Right forelimb (tissue), 1 donor: ENCODE measurements at places on chromosomes 12 and 14.
A peak's percentile ranks its signal among the peaks of the same experiment; 100 is the strongest.

- no peak for DNase-seq
Observed at GRCh38 chr12:46839232-46839631, 13.4 kb upstream of the SLC38A4 start.

GRCh38 chr14:55843718-55844403, 263.9 kb downstream of the KTN1 start:
- no peak for DNase-seq

- DNase-seq, result no peak
Observed at GRCh38 chr14:61483476-61483875, 162.1 kb downstream of the PRKCH start.

DNA sequence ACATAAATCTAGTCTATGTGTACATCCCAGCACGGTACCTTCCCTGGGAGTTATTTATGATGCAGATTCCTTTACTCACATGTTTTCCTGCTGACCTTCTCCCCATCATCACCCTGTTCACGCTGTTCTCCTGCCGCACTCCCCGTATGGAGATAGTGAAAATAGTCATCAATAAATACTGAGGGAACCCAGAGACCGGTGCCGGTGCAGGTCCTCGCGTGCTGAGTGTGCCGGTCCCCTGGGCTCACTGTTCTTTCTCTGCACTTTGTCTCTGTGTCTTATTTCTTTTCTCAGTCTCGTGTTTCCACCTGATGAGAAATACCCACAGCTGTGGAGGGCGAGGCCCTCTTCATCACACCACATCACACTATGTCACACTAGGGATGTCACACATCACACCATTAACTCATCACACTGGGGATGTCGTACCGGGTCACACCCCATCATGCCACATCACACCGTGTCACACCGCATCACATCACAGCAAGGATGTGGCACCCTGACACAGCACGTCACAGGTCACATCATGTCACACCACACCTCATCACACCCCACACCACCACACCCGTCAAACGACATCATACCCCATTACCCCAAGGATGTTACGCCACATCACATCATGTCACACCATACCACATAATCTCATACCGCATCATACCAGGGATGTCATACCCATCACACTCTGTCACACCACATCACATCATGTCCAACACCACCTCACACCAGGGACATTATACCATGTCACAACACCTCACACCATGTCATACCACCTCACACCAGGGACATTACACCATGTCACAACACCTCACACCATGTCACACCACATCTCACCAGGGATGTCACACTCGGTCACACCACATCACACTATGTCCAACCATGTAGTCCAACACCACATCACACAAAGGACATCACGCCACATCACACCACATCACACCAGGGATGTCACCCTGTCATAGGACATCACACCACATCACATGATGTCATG, 207.0 kb downstream of the TMEM121 start:
- DNase-seq, result no peak

GRCh38 chr12:116761499-116761898, 23.4 kb downstream of the RNFT2 start:
- no peak for DNase-seq

DNA sequence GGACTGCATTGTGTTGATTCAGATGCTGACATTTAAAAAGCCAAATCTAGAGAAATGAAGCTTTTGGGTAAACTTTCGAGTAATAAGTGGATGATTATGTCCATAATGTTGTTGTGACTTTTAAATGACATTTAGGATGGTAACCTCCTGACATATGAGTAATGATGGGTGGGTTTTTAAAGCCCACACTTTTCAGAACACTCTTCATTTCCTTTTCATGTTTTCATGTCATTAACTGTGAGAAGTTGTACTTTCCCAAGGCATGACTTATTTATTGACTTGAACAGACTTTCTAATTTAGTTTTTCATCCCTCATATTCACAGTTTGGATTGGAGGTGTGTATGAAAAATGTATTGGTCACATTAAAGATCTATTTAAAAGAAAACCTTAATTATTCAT, 35.5 kb downstream of the RGS6 start:
- DNase-seq, result no peak

GRCh38 chr14:77203611-77204458, 22.2 kb downstream of the TMEM63C start:
- no peak for DNase-seq

DNA sequence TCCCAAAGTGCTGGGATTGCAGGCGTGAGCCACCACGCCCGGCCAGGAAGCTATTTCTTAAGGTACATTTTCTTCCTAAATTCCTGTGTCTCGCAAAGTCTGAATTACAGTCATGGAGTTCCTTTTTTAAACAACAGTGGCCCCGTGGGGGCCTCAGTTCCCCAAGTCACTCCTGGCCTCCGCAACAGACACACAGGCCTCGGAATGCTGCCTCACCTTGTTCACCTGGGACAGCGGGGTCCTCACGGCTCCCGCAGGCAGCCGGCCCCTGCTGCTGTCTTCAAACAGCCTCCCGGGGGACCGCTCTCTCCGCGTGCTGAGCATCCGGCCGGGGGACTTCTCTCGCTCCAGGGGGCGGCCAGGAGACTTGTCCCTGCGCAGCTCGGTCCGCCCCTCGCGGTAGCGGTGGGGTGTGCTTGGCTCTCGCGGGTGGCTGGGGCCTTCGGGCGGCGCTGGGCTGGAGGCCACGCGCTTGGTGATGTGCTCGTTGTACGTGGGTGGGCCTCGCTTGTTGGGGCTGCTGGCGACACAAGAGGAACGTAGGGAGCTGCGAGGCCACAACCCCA, 22.1 kb downstream of the PRKAB1 start:
- DNase-seq, result no peak

- no peak for DNase-seq
Observed at GRCh38 chr14:35643513-35643912, 109.5 kb downstream of the INSM2 start.

DNA sequence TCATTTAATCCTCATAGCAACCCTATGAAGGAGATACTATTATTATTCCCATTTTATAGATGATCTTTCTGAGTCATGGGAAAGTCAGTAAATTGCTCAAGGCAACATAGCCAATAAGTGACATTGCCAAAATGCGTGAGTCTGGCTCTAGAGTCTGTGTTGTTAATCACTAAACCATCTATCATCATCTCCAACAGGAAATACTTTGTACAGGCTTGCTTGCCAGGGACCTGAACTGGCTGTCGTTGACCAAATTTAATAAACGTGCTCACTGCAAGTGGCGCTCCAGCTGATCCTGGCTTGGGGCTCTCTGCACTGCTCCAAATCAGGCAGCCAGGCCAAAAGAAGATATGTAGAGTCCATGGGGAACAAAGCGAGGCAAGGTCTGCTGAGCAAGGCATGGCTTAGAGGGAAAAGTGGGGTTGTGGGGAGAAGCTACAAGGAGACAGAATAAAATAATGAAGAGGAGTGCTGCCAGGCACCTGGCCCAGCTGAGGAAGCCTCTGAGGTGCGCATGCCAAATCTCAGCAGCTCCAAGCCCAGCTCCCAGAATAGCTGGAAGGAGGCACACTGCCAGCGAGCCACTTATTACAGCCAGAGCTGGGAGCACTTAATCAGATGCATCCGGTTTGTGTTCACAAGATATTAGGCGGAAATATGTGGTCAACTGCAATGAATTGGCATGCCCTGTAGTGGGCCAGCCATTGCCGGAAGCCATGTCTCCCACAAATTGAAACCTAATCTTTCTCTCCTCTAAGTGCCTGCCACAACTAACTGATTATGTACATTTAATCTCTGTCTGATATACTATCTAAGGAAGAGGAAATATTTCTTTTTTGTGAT, 43.3 kb upstream of the PTPRO start:
- peak; percentile 73 for DNase-seq

DNA sequence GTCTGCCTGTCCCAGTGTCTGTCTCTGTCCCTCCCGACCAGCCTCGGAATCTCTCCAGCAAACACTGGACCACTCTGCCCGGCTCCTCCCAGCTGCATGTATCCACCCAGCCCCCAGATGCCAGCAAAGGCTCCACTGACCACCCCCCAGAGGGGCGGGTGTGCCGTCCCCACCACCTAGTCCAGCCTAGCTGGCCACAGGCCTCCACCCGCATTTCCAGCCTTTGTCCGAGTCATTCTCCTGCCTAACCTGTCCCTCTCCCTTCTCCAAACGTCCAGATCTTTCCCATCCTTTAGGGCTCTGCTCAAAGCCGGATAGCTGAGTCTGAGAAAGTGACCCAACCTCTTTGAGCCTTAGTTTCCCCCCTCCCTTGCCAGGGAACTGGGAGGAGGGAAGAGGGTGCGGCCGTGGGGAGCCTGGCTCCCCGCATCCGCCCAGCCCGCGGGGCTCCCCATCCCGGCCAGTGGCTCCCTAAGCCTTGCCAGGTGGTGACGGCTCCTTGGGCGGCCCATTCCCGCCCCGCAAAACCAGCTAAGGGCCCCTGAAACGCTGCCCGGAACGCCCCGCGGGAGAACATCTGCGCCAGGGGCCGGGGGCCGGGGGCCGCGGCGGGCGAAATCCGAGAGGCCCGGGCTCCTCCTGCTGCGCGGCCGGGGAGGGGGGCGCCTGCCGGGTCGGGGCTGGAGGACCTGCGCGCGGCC, 34.6 kb upstream of the ANKRD9 start:
- DNase-seq, result peak; percentile 86

DNA sequence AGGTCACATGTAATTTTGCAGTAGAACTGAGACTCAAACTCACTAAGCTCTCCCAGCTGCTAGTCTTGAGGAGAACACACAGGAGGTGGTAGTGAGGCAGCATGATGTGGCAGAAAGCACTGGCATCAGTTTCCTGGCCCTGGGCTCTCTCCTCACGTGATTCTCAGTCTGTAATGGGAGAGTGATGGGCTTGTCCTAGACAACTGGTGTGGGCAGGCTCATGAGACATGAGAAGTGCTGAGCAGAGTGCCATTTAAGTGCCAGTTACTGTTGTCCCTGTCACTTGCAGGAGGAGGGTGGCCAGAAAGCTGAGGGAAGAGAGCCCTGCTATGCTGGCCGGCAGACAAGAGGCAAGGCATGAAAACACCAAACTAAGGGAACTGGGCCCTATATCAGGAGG, 48.5 kb upstream of the OVCH1 start:
- no peak for DNase-seq

GRCh38 chr12:64457032-64457431, 5.1 kb downstream of the TBK1 start:
- no peak for DNase-seq

DNA sequence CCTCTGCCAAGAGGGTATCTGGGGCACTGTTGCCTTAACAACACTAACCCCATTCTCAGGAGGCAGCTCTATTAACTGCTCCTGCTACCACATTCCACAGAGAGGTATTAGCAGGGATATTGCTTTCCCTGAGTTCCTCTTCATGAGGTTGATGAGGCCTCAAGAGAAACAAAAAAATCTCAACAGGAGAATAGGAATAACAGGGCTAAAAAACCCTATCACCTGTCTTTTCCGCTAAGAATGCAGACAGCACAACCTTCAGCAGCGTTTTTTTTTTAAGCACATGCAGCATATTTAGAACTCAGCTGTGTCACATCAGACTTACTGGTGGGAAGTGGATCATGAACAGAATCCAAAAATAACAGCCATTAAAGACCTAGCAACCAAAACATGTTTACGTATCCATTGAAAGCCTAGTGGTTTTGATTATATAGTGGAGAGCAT, 29.2 kb downstream of the ATF7 start:
- DNase-seq, result no peak

- no peak for DNase-seq
Observed at GRCh38 chr12:113345318-113345717, 10.4 kb upstream of the SLC8B1 start.

- DNase-seq, result peak; percentile 50
Observed at GRCh38 chr12:129075460-129076208, 222.4 kb downstream of the GLT1D1 start.

DNA sequence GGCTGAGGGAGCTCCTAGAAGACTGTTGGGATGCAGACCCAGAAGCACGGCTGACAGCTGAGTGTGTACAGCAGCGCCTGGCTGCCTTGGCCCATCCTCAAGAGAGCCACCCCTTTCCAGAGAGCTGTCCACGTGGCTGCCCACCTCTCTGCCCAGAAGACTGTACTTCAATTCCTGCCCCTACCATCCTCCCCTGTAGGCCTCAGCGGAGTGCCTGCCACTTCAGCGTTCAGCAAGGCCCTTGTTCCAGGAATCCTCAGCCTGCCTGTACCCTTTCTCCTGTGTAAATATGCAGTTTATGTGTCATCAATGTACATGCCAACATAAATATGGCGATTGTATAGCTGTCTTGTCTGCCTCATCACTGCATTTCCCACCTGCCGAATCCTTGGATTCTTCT, 7.5 kb downstream of the AMHR2 start:
- no peak for DNase-seq

DNA sequence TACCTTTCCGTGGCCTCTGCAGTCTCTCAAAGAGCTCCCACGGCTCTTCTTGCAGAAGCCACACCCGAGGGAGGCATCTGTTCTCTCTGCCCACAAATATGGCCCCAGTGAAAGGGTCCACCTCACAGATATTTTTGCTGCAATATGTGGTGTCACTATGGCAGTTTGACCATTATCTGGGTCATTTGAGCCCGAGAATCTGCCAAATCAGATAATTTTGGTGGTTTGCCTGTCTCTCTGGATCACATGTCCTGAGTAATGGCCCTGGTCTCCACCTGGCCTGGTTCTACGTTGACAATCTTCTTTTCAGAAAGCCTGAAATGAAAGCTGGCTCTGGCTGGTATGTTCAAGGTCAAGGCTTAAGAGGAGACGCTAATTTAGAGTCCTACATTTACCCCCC, 5.7 kb upstream of the WSCD2 start:
- no peak for DNase-seq

GRCh38 chr12:120399531-120399930, 30.6 kb upstream of the MSI1 start:
- DNase-seq, result no peak

DNA sequence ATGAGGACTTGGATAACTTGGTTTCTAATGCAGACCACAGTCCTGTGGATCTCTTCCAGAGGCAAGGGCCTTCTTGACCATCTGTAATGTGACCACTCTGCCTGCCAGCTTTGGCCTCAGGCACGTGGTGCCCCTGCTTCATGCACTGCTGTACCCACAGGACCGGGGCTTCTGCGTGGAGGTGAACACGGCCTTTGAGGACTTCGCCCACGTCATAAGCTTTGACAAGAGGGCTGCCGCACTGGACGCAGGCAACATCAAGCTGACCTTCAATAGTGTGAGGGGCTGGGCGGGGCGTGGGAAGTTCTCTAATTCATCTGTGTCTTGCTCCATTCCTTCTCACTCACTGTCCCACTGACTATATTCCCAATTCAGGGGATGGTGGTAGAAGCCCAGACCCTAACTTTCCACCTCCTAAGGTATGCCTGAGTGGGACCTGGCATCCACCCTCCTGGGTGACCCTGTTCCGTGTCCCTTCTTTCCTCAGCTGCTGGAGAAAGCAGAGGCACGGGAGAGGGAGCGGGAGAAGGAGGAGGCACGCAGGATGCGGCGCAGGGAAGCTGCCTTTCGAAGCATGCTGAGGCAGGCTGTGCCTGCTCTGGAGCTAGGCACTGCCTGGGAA, 18.5 kb downstream of the PRPF40B start:
- DNase-seq, result no peak

- DNase-seq, result no peak
Observed at GRCh38 chr12:14396071-14396470, 30.6 kb downstream of the ATF7IP start.

DNA sequence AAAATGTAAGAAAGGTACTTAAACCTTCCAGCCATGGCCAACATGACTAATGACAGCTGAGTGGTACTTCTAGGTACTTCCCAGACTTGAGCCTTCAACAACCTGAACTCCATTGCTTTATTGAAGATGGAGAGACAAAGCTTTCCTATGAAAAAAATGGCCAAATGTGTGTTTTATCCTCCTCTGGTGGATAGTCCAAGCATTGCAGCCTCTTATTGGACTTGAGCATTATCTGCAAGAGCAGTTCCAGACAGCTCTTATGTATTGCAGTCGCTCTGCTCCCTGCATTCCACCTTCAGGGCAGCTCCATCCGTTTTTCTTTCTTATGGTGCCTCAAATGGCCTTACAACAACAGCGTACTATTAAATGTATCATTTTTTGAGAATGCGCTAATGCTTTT, 588.2 kb downstream of the NRXN3 start:
- DNase-seq, result no peak
